Right forelimb (tissue), 1 donor: ENCODE measurements at places on chromosomes 13 and 19.

DNA sequence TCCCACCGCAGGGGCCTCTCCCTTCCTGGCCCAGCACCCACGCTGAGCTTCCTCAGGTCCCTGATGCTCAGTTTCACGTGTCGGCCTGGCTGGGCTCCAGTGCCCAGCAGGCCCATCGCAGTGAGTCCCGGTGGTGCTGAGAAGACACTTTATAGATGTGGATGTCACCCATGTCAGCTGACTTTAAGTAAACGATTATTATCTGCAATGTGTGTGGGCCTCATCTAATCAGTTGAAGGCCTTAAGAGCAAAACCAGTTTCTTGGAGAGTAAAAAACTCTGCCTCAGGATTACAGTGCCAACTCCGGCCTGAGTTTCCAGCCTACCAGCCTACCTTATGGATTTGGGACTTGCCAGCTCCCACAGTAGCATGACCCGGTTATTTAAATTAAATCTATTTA is 17.3 kb upstream of the SMIM17 start:
- DNase-seq = no peak

- DNase-seq = no peak
Observed at GRCh38 chr19:46384396-46384795, 29.0 kb downstream of the CCDC8 start.

DNA sequence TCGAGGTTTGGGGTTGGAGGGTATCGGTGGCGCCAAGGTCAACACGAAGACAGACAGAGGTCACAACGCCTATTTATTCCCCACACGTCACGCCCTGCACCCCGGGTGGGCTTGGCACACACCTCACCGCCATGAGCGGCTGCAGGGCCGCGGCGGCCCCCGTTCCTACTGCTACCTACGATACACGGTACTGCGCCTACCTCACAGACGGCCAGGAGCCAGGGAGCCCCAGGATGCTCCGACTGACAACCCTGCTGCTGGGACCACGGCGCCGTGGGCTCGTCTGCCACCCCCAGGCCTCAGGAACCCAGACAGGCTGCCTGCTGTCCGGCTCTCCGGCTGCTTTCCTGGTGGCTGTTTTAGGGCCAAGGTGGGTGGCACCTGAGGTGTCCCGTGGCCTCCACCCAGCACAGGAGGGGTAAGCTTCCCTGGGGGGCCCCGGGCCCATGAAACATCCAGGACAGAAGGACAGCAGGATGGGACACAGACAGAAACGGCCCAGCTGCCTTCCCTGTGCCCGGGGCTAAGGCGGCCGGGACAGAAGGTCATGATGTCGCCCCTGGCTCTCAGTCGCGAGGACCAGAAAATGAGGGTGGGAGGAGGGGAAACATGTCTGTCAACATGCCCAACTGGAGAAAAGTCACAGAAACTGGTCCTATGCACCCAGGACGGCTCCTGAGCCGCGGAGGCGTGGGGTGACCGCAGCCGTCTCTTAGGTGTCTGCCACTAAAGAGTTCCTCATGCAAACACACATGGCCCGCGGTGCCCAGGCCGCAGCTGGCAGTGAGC is 15.0 kb upstream of the SLC39A3 start:
- DNase-seq = no peak

DNA sequence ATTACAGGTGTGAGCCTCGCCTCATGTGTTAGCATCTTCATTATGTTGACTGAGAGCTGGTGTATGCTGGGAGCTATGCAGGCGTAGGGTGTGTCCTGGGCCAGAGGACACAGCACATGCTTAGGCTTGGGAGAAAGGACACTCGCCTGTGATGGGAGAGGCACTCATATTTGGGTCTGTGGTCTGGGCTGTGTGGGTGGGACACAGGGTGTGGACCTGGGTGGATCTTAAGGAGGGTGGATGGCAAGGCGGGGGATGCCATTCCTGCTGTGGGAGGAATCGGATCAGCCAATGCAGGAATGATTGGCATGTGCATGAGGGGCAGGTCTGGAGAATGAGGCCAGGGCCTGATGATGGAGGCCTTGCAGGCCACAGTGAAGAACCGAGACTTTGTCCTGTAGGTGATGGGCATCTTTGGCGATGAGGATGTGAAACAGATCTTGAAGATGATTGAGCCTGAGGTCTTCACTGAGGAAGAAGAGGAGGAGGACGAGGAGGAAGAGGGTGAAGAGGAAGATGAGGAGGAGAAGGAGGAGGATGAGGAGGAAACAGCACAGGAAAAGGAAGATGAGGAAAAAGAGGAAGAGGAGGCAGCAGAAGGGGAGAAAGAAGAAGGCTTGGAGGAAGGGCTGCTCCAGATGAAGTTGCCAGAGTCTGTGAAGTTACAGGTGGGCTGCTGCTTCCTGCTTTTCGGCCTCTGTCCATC is 55.4 kb downstream of the RYR1 start:
- DNase-seq = no peak

GRCh38 chr13:47859165-47859564 is 141.9 kb downstream of the SUCLA2 start:
- DNase-seq = no peak

DNA sequence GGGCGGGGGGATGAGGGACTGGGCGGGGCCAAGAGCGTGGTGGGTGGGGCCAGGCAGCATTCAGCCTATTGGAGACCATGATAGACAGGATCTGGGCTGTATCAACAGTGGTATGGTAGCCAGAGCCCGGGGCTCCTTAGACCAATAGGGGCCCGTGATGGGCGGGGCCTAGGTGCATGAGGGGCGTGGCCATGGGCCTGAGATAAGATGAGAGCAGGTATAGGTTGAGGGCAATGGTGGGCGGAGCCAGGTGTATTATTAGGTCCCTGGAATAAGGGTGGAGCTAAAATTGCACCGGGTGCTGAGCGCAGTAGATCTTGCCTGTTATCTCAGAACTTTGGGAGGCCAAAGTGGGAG is 5.3 kb downstream of the ABCA7 start:
- no peak for DNase-seq

GRCh38 chr13:51524312-51524711 is 60.0 kb upstream of the WDFY2 start:
- no peak for DNase-seq

DNA sequence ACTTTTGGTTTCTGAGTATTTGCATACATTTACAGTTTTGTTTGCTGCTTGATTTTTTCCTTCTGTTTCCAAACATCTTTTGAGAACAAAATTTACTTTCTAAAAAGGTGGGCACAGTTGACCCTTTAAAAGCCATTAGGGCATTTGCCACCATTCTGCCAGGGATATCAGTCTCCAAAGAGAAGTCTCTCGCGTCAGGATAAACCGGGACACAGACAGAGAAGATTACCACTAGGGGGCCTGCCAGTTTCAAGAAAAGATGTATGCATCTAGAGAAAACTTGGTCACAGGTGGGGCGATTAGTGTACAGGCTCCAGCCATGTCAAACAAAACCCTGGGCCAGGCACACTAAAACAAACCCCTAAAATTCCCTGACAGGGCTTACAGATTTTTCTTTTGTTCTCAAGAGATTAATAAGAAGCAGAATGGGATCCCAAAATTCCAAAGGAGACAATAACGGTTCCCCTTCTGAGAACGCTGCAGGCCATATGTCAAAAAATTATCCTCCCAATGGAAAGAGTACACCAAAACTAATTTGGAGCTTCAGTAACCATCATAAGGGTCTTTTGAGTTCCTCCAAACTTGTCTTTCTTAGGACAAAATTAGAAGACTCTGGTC is 10.7 kb upstream of the PABPC3 start:
- DNase-seq = no peak

GRCh38 chr19:5637971-5638370 is 15.1 kb downstream of the SAFB start:
- DNase-seq = no peak

GRCh38 chr19:49339301-49340068 is 4.3 kb downstream of the CD37 start:
- peak; percentile 90 for DNase-seq

GRCh38 chr13:22198001-22198400 is 527.1 kb downstream of the FGF9 start:
- DNase-seq = no peak

DNA sequence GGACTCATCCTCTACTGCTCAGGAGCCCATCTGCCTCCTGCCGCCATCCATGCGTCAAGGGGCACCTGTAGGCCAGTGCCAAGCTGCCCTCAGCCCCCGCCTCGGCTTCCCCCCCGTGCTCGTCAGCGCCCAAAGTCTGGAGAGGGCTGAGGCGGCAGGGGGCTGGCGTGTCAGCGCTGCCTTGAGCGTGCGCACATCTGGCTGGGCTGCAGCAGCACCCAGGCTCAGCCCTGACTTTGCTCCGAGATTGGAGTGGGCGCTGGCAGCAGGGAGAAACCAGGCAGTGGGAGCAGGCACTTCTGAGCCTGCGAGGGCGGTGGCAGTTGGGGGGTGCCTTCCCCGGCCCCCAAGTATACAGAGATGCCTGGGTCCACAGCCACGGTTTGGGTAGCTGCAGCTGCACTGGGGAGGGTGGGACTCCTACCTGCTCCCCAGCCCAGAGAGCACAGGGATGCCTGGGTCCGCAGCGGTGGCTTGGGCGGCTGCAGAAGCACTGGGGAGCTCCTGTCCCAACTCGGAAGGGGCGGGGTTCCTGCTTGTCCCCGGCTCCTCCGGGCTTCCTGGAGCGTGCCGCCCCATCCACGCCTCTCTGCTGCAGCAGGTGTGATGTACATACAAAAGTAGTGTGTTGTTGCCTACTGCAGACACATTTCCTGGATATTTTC is 44.8 kb upstream of the LPAR6 start:
- DNase-seq = no peak

DNA sequence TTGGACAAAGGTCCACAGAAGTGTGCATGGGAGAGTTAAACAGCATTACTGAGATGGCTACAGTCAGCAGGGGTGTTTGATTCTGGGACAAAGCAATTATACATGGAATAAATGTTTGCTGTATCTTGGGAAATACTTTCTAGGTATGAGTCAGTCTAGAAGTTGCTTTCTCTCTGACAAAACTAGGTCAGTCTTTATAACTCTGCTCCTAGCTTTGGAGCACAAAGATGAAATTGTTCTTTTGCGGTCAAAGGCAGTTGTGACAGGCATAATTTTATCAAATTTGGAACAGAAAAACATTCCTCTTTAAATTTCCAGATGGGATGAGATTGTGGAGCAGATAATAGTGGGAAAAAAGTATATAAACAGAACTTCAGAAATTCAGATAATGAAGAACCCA is 1045.4 kb upstream of the MIR17HG start:
- no peak for DNase-seq

- DNase-seq = no peak
Observed at GRCh38 chr13:96999091-96999490, 4.8 kb upstream of the OXGR1 start.

GRCh38 chr13:29597706-29598105 is 2.2 kb upstream of the SLC7A1 start:
- no peak for DNase-seq

DNA sequence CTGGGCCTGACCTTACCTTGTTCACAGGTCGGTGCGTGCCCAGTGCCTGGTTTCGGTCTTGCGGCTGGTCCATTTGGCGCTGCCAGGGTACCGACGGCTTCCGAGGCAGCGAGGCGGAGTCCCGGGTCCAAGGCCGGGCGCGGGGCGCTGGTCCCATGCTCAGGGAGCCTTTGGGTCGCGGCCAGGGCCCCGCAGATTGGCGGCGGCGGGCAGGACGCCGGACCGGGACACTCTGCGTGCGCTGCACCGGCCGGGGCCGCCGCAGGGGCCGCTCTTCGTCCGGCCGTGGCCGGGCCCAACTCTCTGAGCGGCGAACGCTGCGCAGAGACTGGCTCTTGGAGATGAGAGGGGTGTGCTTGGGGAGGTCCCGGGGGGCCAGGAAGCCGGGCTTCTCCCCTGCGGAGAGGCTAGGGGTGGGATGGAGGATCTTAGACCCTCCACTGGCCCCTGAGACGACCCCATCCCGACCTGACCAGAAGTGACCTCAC is 3.4 kb upstream of the WIZ start:
- no peak for DNase-seq

DNA sequence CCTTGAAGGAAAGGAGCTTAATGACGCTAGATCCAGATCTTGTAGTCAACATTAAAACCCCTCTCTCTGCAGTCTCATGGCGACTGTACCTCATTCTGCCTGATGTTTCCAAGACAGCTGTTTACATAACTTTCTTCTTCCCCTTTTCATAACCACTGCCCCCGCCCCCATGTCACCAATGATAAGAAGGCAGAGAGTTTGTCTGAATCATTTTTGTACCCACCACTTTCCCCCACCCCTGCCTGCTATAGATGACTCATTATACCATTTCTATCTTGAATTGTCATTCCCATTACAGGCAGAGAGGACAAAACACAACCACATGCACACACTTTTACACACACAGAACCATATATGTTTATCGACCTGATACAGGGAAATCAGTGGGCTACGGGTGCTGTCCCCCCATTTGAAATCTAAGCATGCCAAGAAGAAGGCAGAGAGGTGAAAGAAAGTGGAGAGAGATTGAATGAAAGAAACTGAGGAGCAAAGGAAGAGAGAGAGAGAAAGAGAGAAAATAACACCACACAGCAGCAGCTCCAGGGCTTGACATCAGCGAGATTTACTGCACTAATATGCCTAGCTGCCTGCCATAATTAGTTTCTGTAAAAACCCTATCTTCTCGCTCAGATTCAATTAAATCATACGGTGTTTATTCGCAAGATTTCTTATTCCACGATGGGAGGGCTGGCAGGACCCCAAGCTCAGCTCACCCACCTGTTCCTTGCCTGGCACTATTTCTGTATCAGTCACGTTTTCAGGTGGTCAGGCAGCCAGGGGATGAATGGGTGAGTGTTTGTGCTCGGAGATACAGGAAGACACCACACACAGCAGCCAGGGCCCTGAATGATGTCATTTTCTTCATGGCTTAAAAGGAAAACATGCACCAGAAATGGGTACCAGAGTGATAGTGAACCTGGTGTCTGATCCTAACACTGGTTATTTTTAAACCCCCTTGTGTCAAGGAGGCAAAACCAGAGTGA is 114.3 kb upstream of the SERP2 start:
- DNase-seq = no peak

- no peak for DNase-seq
Observed at GRCh38 chr19:39438270-39438934, 2.7 kb upstream of the RPS16 start.

DNA sequence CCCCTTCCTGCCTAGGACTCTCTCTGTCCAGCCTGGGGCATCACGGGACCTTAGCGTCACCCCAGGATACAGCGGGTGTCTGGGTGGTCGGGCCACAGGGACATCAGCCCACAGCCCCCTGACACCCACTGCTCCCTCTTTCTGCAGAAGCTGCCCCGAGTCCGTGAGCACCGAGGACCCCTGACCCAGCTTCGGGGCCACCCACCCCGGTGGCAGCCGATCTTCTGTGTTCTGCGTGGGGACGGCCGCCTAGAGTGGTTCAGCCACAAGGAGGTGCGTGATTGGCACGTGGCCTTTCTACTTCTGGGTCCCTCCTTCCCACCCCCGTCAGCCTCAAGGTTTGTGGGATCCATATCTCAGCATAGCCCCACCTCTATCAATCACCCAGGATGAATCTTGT is 20.7 kb downstream of the PGLS start:
- no peak for DNase-seq
